ENCODE measurements at places on chromosomes 3 and 15.

DNA sequence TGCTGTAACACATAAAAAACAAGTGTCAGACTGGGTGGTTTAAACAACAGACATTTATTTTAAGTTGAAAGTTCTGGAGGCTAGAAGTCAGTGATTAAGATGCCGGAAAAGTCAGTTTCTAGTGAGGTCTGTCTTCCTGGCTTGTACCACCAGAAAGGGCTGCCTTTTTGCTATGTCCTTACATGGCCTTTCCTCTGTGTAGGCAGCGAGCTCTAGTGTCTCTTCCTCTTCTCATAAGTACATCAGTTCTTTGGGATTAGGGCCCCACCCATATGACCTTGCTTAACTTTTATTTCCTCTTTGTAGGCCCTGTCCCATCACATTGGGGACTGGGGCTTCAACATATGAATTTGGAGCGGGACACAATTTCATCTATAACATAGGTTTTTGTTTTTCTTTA, 128.0 kb downstream of the BBX start:
- DNase-seq: no peak

DNA sequence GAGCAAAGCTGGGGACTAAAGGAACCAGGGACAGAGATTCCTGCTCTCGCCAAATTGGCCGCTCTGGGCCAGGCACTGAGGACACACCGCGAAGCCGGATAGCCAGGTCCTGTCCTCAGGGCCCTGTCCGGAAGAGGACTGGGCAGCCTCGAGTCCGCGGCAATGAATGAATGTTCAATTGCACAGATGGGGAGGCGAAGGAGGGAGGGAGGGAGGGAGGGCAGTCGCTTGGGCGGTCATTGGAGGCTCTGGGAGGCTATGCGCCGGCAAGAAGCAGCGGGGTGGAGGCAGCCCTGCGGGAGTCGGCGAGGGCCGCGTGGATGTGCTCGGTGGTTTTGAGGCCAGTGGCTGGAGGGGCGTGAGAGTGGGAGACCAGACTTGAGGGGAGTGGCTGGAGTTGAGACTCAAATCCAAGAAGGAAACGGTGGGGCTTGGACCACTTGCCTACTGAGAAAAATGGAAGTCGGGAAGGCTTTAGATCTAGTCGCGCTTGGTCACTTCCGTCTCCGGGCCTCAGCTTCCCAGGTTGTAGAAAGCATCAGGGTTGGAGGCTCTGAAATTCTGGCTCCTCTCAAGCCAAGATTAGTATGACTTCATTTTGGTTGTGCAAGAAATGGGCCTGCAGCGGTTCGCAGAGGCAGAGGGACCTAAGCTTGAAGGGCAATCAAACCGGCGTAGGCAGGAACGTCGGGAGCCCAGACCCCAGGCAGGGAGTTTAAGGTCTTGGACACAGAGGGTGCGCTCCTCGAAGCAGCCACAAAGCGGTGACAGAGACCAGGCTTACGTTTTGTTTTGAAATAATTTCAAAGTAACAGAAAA, 21.1 kb upstream of the PLXND1 start:
- peak; percentile 77 for DNase-seq

GRCh38 chr15:59401824-59402569, 29.3 kb upstream of the MYO1E start:
- no peak for DNase-seq

- no peak for DNase-seq
Observed at GRCh38 chr15:41839781-41840491, 1.3 kb downstream of the PLA2G4B start.

DNA sequence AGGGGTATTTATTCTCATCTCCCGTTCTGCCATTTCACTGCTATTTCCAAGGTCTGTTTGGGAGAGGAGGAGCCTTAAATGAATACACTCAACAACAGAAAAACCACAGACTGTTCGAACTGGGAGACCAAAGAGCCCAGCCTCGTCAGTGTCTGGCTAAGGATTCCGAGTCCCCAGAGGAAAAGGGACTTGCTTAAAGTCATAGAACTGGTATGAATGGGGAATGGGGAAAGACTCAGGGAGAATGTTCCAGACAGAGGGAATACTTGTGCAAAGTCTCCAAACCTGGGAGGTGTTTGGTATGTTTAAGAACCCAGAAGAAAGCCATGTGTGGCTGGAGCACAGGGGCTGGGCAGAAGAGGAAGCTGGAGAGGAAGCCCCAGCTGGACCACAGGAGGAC, 46.9 kb downstream of the FAM43A start:
- DNase-seq: no peak

GRCh38 chr3:124628863-124629262, 101.4 kb upstream of the UMPS start:
- no peak for DNase-seq

DNA sequence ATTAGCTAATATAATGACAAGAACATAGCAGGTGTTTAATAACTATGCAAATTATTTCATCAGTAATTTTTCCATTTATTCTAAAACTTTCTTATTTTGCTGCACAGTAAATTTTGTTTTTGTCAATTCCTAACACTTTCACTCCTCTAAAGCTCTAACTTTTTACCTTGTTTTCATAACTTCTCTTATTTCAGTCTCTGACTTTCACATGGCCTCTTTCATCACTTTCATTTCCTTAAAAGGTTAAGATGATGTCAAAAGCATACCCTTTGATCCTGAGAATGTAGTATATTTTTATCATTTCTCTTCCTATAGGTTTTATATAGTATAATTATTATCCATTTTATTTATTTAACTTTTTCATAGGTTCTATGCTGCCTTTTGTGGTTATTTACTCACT, 1325.8 kb upstream of the ALCAM start:
- no peak for DNase-seq

GRCh38 chr3:157074490-157074889, 85.5 kb downstream of the CCNL1 start:
- no peak for DNase-seq

GRCh38 chr3:112407214-112407887, 74.4 kb downstream of the CD200 start:
- peak; percentile 30 for DNase-seq

DNA sequence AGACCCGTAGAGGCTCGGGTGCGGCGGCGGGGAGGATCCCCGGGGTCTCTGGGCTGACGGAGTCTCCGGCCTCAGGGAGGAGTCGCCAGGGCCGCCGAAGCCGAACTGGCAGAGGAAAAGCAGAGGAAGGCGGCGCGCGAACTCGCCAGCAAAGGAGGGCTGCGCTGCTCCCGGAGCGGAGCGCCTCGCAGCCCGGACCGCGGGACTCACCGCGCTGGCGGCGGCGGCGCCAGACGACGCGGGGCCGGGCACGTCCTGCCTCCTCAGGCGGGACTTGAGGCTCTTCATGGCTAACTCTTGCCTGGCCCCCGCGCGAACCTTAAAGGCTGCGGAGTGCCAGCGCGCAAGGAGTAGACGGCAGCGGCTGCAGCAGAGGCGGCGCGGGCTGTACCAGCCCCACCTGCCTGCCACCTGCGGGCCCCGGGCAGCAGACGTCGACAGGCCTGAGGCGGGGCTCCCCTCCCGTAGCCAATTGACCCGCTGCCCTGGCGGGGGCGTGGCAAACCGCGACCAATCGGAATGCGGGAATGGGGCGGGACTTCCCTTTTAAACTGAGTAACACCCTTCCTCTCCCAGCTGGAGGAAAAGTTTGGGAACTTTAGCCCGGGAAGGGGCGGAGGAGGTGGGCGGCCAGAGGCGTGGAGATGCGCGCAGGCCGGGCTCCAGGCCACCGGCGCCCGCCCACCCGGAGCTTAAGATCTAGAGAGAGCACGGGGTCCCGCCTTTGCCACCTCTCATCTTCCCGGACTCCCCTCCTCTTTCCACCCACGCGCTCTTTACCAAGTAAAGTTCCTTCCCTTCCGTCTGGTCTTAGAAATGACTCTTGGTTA, at the start of gene UACA:
TSS of gene UACA (minus strand) at position 439 of the 830 bp plus-strand sequence. CDS start at position 288, 151 bp downstream.
- DNase-seq: peak; percentile 88

DNA sequence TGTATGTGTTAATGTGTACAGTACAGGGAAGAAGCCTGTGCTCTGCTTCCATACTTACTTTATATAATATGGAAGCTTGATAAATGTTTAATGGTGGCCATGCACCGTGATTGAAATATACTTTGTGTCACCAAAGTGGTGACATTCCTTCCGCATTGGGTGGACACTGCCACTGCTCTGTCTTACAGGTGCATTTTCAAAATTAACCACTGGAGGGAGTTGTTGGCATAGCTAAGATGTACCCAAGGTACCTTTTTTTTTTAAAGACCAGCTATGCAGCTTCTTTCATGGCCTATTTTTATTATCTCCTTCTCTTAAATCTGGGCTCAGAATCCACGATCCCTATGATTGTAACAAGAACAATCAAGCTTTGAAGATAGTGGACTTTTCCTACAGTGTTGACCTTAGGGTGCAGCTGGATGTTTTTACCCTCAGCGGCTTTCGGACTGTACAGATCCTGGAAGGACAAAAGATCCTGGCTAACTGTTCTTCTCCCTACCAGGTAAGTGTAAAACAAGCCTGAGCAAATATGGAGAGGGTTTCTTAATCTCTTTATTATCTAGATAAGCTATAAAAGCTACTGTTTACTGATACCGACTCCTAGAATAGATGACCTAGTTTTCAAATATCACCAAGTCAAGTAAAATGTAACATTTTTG, 21.6 kb upstream of the PAK6 start:
- peak; percentile 38 for DNase-seq

DNA sequence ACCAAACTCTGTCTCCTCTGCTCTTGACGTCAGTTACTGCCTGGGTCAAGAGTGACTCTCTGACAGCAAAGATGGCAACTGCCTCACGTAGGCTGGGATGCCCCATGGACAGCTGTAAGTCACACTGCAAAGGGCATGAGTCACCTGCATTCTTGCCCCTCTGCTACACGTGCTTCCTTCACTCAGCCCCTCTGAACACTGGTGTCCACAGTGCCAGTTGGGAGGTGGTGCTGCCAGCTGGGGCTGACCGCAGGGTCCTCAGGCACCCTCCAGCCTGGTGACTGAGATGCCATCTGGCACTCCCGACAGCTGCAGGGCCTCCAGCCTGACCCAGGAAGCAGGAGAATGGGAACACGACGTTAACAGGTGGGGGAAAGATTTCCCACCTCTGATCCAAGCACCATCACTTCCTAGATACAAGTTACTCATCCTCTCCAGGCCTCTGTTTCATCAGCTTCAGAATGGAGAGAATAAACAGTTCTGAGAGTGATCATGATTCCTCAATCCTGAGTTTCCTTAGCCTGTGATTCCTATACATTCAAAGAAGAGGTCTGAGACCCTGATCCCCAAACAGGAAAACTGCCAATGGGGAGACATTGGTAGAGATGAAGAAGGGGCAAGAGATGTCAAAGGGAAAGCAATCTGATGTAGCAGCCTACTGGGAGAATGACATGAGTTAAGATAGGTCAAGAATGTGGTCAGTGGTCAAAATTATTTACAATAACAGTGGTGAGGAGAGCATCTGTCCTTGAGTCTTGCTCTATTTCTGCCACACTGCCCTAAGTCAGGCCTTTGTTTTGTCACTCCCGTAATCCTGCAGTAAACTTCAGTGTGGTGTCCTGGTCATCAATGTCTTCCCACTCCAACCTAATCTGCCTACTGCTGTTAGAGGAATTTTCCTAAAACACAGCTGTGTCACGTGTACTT, 86.1 kb upstream of the BCL6 start:
- DNase-seq: no peak

All from activated CD4-positive, alpha-beta T cell treated with anti-CD3 and anti-CD28 coated beads for 48 hours (primary cell).